ENCODE measurements at places on chromosomes 7 and 10. TPM values are rescaled to one million over a fixed set of nuclear protein-coding genes. Genes with fewer than 3 reads are reported as not detected.

The NEUROG3 gene
- not detected for total RNA-seq

The UPK3B gene
- total RNA-seq, result 16.8 TPM

The SPDYE6 gene
- total RNA-seq, result not detected

The TMEM184A gene
- total RNA-seq, result 21.4 TPM

The NACAD gene
- total RNA-seq, result 0.24 TPM

The OGA gene
- total RNA-seq, result 82.0 TPM

The MSMB gene
- not detected for total RNA-seq

DNA sequence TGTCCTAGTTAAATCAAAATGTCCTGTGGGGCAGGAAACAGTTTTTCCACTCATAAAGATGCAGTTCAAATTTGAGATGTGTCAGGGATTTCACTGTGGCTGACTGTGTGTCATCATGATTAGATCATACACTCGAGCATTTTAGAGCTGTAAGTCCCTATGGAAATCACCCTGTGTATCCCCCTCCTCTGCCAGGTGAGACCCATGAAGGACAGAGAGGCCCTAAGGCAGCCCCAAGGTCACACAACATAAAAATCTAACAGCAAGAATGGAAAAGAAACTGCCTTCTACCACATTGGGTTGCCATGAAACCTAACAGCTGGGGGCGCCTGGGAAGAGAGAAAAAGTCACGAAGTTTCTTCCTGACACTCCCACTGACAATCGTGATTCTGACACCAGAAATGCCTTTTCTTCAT is 135.8 kb downstream of the KCNMA1 start:
- H3K27me3 ChIP-seq, result no peaks in the 10 kb centered on the region
- H3K27ac ChIP-seq, result no peak overlapping the region
- DNase-seq, result no peak
- peaks cover 63% of the 10 kb centered on the region for H3K4me1 ChIP-seq

GRCh38 chr7:36090976-36091873 is 61.8 kb upstream of the EEPD1 start:
- H3K4me3 ChIP-seq, result no peak overlapping the region
- no peak for DNase-seq
- no peaks in the 10 kb centered on the region for H3K36me3 ChIP-seq
- no peak overlapping the region for H3K27ac ChIP-seq

DNA sequence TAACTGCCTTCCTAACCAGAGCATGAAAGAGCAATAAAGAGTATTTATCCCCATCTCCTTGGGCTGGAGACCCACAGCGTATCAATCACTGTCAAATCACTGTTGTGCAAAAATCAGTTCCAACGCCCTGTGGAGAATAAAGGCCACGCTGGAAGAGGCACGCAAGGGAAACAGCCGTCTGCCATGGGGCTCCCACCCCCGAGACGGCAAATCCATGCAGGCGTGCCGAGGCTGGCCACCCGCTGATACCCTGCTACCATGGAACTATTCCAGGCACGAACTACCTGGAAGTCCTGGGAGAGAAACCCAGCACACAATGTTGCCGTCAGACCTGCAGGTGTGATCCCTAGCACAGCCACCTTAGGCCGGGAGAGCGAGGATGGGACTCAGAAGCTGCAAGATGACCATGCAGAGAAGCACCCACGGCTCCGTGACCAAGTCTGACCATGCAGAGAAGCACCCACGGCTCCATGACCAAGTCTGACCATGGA is 185.3 kb downstream of the DIP2C start:
- DNase-seq, result no peak
- no peaks in the 10 kb centered on the region for H3K4me1 ChIP-seq
- H3K36me3 ChIP-seq, result no peaks in the 10 kb centered on the region
- H3K4me3 ChIP-seq, result no peak overlapping the region
- H3K27ac ChIP-seq, result no peak overlapping the region

DNA sequence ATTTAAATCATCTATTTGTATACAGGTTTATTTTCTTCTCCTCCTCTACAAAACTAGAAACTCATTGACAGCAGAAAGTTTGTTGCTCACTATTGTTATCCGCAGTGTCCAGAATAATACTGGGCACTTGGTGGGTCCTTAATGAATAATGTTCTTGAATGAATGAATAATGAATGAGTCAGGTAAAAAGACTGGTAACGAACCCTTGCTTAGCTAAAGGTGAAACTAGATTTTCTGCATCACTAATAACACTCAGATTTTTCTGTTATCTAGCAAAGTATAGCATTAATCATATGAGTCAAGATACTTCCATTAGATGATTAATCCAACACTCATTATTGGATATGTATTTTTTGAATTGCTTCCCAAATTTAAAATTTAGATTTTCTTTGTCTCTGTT is 953.2 kb downstream of the SORCS3 start:
- H3K36me3 ChIP-seq, result no peaks in the 10 kb centered on the region
- no peak overlapping the region for H3K4me3 ChIP-seq
- H3K4me1 ChIP-seq, result no peaks in the 10 kb centered on the region
- DNase-seq, result no peak

GRCh38 chr7:22572937-22573336 is 72.9 kb upstream of the STEAP1B start:
- H3K4me1 ChIP-seq, result peaks cover 73% of the 10 kb centered on the region
- peak; percentile 89 for DNase-seq
- peak overlapping the region; percentile 92 for H3K27ac ChIP-seq
- H3K27me3 ChIP-seq, result no peaks in the 10 kb centered on the region

- H3K36me3 ChIP-seq, result no peaks in the 10 kb centered on the region
- H3K4me3 ChIP-seq, result no peak overlapping the region
- H3K27ac ChIP-seq, result no peak overlapping the region
- H3K27me3 ChIP-seq, result no peaks in the 10 kb centered on the region
- DNase-seq, result no peak
Observed at GRCh38 chr10:16975188-16975587, 154.4 kb downstream of the CUBN start.

DNA sequence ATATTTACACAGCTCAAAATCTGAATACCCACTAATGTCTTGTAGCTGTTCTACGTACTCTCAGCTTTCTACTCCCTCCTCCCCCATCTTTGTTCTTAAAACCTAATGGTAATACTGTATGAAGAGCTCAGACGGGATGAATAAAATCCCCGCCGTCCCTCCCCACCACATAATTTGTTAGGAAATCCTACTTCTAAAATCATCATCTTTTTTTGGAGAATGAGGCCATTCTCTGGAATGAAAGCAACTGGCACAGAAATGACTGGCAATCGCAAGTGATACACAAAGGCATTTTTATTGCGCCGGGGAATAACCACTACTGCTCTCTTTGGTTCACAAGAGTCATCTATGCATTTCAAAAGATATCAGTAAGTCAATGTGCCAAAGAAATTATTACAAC is 27.3 kb downstream of the SLC35B4 start:
- no peak for DNase-seq
- H3K27ac ChIP-seq, result no peak overlapping the region
- H3K4me1 ChIP-seq, result no peaks in the 10 kb centered on the region
- H3K27me3 ChIP-seq, result 0 out of 2 replicates have a peak, but pooled peaks cover 1% of the 10 kb centered on the region
- no peak overlapping the region for H3K4me3 ChIP-seq

- H3K27me3 ChIP-seq, result peaks cover 91% of the 10 kb centered on the region
- H3K36me3 ChIP-seq, result no peaks in the 10 kb centered on the region
- no peak overlapping the region for H3K27ac ChIP-seq
- no peak overlapping the region for H3K4me3 ChIP-seq
Observed at GRCh38 chr7:31475368-31475767, 38.5 kb upstream of the ITPRID1 start.
